Activated CD4-positive, alpha-beta T cell treated with anti-CD3 and anti-CD28 coated beads, Interleukin-2, amount 10 ng/mL, durations not matched to agents 24 days and 14 days (primary cell): ENCODE measurements at places on chromosomes 6 and 20. TPM values are rescaled to one million over a fixed set of nuclear protein-coding genes. Genes with fewer than 3 reads are reported as not detected.

Gene CST4
- not detected in 2 replicates for total RNA-seq

Gene CCM2L
- not detected in 2 replicates for total RNA-seq

Gene HLA-DQA1
- 3.6 and 4.0 TPM in 2 replicates for total RNA-seq

Gene DPPA5
- not detected in 2 replicates for total RNA-seq

Gene HLA-DRA
- 12.9 and 14.0 TPM in 2 replicates for total RNA-seq

Gene AIF1
- total RNA-seq, result 68.2 and 69.6 TPM in 2 replicates

Gene C20orf202
- total RNA-seq, result 0.12 TPM in 1 of 2 replicates, not detected in the other

Gene KIF13A
- total RNA-seq, result not detected in 2 replicates

Gene CTCFL
- not detected in 2 replicates for total RNA-seq

Gene BPIFB4
- total RNA-seq, result not detected in 2 replicates

Gene TRERF1
- 37.0 and 37.3 TPM in 2 replicates for total RNA-seq

DNA sequence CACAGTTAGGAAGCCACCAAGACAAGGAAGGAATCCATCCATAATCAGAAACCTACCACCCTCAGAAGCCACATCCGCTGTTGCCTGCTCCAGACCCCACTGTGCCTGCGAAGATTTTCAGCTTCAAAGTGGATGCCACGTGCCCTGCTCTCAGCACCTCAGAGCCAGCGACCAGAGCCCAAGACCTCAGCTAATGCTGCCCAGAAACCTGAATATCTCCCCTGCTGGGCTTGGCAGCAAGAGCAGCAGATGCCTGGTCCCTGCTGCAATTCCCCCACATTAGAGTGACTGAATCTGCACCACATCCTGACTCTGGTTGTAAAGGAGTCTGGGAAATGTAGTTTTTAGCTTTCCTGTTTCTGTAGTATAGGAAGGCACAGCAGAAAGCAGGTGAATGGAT lies 10.7 kb upstream of the ULBP3 start:
- no peak overlapping the region for H3K27ac ChIP-seq
- DNase-seq, result peak; percentile 74
- H3K4me1 ChIP-seq, result peaks cover 13% of the 10 kb centered on the region
- H3K4me3 ChIP-seq, result peak overlapping the region; percentile 10

GRCh38 chr20:38569747-38570525 lies 11.1 kb upstream of the ADIG start:
- H3K4me3 ChIP-seq, result no peak overlapping the region
- no peaks in the 10 kb centered on the region for H3K27me3 ChIP-seq
- H3K27ac ChIP-seq, result no peak overlapping the region
- no peak for DNase-seq
- H3K4me1 ChIP-seq, result no peaks in the 10 kb centered on the region

GRCh38 chr6:111604259-111605099 lies 1.2 kb downstream of the TRAF3IP2 start:
- no peak for DNase-seq
- H3K36me3 ChIP-seq, result peaks cover 2% of the 10 kb centered on the region

GRCh38 chr6:110664933-110665332 lies 150.3 kb downstream of the CDK19 start:
- H3K4me1 ChIP-seq, result peaks cover 5% of the 10 kb centered on the region
- H3K27ac ChIP-seq, result no peak overlapping the region
- no peak for DNase-seq
- H3K27me3 ChIP-seq, result no peaks in the 10 kb centered on the region

GRCh38 chr6:154267508-154268106 lies 89.0 kb downstream of the IPCEF1 start:
- H3K4me1 ChIP-seq, result peaks cover 15% of the 10 kb centered on the region
- H3K36me3 ChIP-seq, result no peaks in the 10 kb centered on the region
- DNase-seq, result no peak
- H3K27me3 ChIP-seq, result peaks cover 17% of the 10 kb centered on the region
- peak overlapping the region; percentile 39 for H3K27ac ChIP-seq
- no peak overlapping the region for H3K4me3 ChIP-seq

DNA sequence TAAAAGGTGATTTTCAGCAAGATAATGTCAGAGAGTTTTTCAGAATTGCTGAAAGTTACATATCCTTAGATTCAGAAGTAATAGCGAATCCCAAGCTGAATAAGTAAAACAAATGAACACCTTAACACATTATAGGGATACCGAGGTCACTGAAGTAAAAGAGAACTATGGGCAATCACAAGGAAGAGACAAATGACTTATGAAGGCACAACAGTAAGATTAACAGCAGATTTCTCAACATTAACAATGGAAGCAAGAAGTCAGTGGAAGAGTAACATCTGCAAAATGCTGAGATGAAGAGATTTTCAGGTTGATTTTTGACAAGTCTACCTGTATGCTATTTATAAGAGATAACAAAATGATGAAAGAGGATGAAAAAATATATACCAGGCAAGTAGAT lies 86.1 kb upstream of the EZR start:
- H3K36me3 ChIP-seq, result peaks cover 9% of the 10 kb centered on the region
- peaks cover 1% of the 10 kb centered on the region for H3K27me3 ChIP-seq
- peaks cover 2% of the 10 kb centered on the region for H3K4me1 ChIP-seq
- no peak overlapping the region for H3K4me3 ChIP-seq

- H3K27ac ChIP-seq, result no peak overlapping the region
- peaks cover 25% of the 10 kb centered on the region for H3K36me3 ChIP-seq
- H3K27me3 ChIP-seq, result peaks cover 27% of the 10 kb centered on the region
- H3K4me3 ChIP-seq, result no peak overlapping the region
- no peaks in the 10 kb centered on the region for H3K4me1 ChIP-seq
Observed at GRCh38 chr6:4114123-4114522, 21.3 kb downstream of the ECI2 start.

GRCh38 chr20:31974951-31975487 lies 7.1 kb downstream of the XKR7 start:
- H3K4me1 ChIP-seq, result no peaks in the 10 kb centered on the region
- no peaks in the 10 kb centered on the region for H3K36me3 ChIP-seq
- no peak overlapping the region for H3K27ac ChIP-seq
- peaks cover 14% of the 10 kb centered on the region for H3K27me3 ChIP-seq
- no peak for DNase-seq
- no peak overlapping the region for H3K4me3 ChIP-seq

DNA sequence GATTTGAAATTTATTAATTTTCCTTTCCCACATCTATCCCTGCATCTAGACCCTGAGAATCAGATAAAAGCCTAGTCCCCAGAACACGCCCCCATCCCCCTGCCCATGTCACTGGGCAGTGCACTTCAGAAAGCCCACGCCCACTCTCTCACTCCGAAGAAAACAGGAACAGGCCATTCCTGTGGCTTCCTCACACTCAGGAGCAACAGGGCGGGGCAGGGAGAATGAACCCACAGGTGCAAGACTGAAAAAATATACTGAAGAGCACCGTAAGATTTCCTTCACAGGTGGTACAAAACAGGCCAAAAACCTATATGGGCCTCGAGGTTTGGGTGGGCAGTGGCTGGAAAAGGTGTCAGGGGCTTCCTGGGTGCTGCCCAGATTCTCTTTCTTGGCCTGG lies 3.4 kb downstream of the OXT start:
- H3K4me1 ChIP-seq, result peaks cover 33% of the 10 kb centered on the region
- H3K27me3 ChIP-seq, result peaks cover 15% of the 10 kb centered on the region
- H3K36me3 ChIP-seq, result peaks cover 2% of the 10 kb centered on the region
- H3K4me3 ChIP-seq, result no peak overlapping the region

DNA sequence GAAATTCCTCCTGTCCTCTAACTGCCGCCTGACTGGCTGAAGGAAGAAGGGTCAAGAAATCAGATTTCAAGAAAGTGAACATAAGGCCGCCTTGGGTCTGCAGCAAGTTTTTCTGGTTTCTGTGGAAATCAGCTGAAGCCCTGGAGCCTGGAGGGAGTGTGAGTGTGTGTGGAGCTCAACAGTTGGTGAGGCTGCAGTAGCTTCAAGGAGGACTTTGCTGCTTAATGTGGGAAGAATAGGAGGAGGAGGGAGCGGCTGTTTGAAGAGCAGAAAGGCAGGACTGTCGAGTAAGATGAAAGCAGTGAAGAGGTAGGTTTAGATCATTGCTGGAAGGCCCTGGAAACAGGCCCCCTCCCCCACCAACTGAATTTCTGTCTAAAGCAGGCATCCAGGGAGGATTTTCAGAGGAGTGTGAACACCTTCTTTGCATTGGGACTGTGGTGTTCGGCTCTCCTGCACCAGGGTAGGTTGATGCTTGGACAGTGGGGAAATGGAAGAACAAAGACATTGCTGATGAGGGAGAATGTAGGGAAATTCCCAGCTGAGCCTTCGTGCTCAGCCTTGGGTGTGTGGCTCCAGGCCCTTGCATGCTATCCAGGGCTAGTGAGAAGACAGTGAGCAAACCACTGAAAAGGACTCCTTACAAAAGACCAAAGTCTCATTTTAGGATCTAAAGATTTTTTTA lies 79.5 kb upstream of the VSTM2L start:
- DNase-seq, result no peak
- H3K27ac ChIP-seq, result no peak overlapping the region
- peaks cover 13% of the 10 kb centered on the region for H3K4me1 ChIP-seq
- no peaks in the 10 kb centered on the region for H3K27me3 ChIP-seq

DNA sequence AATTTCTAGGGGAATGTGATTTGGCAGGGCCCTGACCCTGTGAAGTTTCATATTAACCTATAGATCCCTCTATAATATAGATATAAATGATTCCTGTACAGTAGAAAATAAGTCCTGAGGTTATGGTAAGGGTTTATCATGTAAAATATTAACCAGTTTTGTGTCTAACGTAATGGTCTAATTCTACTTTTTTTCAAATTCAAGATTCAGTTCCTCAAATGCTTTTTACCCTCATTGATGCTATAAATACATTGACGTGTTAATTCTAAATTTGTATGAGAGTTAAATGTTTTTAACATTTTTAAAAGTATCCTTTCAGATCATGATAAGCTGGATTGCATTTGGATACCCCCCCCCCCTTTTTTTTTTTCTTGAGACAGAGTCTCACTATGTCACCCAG lies 169.4 kb downstream of the MEI4 start:
- no peaks in the 10 kb centered on the region for H3K27me3 ChIP-seq
- H3K4me3 ChIP-seq, result no peak overlapping the region
- no peak for DNase-seq
- H3K4me1 ChIP-seq, result no peaks in the 10 kb centered on the region
- H3K36me3 ChIP-seq, result no peaks in the 10 kb centered on the region

DNA sequence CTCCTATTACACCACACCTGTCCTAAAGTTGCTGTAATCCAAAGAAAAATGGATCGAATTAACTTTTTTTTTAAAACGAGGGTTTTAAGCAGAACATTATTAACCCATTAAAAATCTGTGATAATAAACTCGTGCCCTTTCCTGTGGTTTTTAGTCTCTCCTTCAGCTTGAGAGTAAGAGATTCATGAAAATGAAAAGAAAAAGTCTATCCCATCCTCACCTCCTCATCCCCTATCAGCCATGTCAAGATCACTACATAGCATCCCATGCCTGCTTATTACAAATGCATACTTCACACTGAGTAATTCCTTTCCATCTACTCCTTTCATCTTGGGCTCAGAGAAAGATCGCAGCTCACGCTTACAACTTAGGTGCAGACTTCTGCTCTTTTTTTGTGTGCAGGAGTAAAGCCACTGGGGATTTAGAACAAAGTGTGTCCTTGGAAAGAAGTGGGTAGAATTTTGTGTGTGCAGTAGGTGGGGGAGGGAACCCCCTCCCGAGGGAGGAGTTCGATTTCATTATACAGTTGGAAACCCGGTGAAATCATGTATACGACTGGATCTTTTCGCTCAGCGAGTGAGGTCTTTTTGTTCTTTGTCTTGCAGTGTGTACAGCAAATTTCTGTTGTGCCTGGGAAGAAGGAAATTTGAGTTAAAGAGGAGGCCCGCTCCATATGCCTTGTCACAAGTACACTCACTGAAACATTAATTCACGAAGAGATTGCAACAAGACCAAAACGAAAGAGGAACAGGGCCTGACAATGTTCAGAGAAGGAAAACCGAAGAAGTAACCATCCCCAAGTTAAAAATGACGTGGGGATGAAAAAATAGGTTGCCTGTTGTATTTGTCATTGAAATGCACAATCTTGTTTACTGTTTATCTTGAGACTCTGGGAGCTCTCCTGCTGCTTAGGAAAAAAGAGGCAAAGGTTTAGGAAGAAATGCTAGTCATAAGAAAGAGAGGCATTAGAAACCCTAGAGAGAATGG lies 146.5 kb upstream of the ZNF217 start:
- H3K27ac ChIP-seq, result peak overlapping the region; percentile 94
- peak overlapping the region; percentile 82 for H3K4me3 ChIP-seq
- H3K4me1 ChIP-seq, result peaks cover 51% of the 10 kb centered on the region
- no peaks in the 10 kb centered on the region for H3K36me3 ChIP-seq

GRCh38 chr20:47792021-47792618 lies 6.8 kb upstream of the SULF2 start:
- DNase-seq, result no peak
- no peaks in the 10 kb centered on the region for H3K36me3 ChIP-seq
- H3K4me1 ChIP-seq, result no peaks in the 10 kb centered on the region
- no peak overlapping the region for H3K4me3 ChIP-seq

- peak overlapping the region; percentile 96 for H3K4me3 ChIP-seq
- H3K27me3 ChIP-seq, result peaks cover 4% of the 10 kb centered on the region
- H3K4me1 ChIP-seq, result peaks cover 59% of the 10 kb centered on the region
- DNase-seq, result peak; percentile 73
- peaks cover 2% of the 10 kb centered on the region for H3K36me3 ChIP-seq
Observed at GRCh38 chr20:36462440-36463211, 78.7 kb upstream of the MYL9 start.

- H3K27me3 ChIP-seq, result no peaks in the 10 kb centered on the region
- no peak for DNase-seq
- H3K4me1 ChIP-seq, result no peaks in the 10 kb centered on the region
- H3K27ac ChIP-seq, result no peak overlapping the region
- no peak overlapping the region for H3K4me3 ChIP-seq
Observed at GRCh38 chr20:42594011-42594410, 595.7 kb downstream of the PTPRT start.

GRCh38 chr6:138607478-138608433 lies 108.5 kb upstream of the NHSL1 start:
- no peak for DNase-seq
- no peak overlapping the region for H3K27ac ChIP-seq
- H3K4me1 ChIP-seq, result no peaks in the 10 kb centered on the region
- peaks cover 29% of the 10 kb centered on the region for H3K27me3 ChIP-seq
- no peak overlapping the region for H3K4me3 ChIP-seq

DNA sequence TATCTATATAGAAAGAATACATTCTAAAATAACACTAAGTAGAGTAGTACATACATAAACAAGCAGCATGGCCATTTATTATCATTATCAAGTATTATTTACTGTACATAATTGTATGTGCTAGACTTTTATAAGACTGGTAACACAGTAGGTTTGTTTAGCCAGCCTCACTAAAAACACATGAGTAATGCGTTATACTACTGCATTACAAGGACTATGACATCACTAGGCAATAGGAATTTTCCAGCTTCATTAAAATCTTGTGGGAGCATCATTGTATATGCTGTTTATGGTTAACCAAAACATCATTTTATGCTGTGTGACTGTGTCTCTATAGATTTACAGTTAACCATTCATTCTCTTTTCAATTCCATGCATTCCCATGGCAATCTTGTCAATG lies 131.7 kb upstream of the HDGFL1 start:
- H3K36me3 ChIP-seq, result no peaks in the 10 kb centered on the region
- no peak for DNase-seq
- no peaks in the 10 kb centered on the region for H3K4me1 ChIP-seq
